Temporal lobe (tissue), 4 donors: ENCODE measurements at places on chromosomes 2 and 18. TPM values are rescaled to one million over a fixed set of nuclear protein-coding genes. Genes with fewer than 3 reads are reported as not detected.

Gene KANSL1L
- 63.4 TPM for total RNA-seq

Gene PLCD4
- total RNA-seq, result 0.25 TPM

Gene SKOR2
- not detected for total RNA-seq

Gene SPEG
- total RNA-seq, result 12.3 TPM

Gene ZBTB7C
- total RNA-seq, result 2.0 TPM

Gene MARCO
- total RNA-seq, result 0.25 TPM

Gene SH3BP4
- 8.4 TPM for total RNA-seq

Gene ANKRD30B
- total RNA-seq, result not detected

Gene CYP27A1
- total RNA-seq, result 4.4 TPM

Gene MAPK4
- total RNA-seq, result 14.0 TPM

Gene INHA
- total RNA-seq, result not detected

Gene TMEM150A
- 4.2 TPM for total RNA-seq

Gene LRATD1
- 17.5 TPM for total RNA-seq

Gene TDRD15
- not detected for total RNA-seq

Gene TTN
- 1.2 TPM for total RNA-seq

Gene TIA1
- 290 TPM for total RNA-seq

Gene UBR3
- total RNA-seq, result 94.9 TPM

Gene TMEM198
- total RNA-seq, result 11.1 TPM

Gene SPATS2L
- 32.2 TPM for total RNA-seq

Gene PREPL
- 137 TPM for total RNA-seq
